ENCODE measurements at places on chromosomes 12 and 14.

DNA sequence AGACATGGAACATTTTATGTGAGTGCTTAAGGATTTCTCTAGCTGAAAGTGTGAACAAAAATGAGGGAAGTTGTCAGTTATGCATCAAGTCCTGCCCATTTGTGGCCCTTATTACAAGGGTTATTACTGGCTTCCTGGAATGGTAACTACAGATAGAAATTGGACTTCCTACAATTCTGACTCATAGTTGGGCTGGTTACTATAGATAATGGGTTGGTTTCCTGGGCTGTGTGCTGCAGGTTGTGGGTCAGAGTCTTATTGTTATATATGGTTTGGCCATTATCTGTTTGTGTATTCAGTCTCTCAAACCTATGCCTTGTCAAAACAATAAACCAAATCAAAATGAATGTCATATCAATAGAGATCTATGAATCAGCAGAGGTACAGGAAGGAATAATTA, 313.7 kb downstream of the ADAMTS20 start:
- H3K36me3 ChIP-seq, result no peaks in the 10 kb centered on the region
- no peaks in the 10 kb centered on the region for H3K4me1 ChIP-seq
- DNase-seq, result no peak
- H3K27ac ChIP-seq, result no peak overlapping the region

DNA sequence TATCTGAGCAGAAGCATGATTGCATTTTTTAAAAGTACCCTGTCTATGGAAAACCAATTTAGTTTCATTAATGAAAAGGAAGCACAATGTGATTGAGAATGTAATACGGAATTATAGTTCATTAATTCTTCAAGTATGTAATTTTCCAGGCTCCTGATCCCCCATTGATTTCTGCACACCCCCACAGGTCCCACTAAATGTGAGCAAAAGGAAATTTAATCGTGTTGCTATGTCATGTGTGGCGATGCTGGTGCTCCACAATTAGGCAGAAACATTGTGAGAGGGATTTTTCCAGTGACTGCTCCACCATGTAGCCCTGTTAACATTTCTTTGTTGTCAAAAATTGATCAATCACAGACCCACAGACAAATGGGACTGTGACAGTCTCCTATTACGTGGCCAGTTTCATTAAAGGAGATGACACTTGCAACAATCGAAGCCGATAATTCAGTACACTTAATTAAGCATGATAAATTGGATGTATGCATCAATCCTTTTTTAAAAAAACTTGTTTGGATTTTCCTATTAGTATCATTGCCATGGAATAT, 306.0 kb downstream of the NELL2 start:
- H3K36me3 ChIP-seq, result no peaks in the 10 kb centered on the region
- no peak overlapping the region for H3K27ac ChIP-seq
- H3K27me3 ChIP-seq, result no peaks in the 10 kb centered on the region
- H3K4me3 ChIP-seq, result no peak overlapping the region

DNA sequence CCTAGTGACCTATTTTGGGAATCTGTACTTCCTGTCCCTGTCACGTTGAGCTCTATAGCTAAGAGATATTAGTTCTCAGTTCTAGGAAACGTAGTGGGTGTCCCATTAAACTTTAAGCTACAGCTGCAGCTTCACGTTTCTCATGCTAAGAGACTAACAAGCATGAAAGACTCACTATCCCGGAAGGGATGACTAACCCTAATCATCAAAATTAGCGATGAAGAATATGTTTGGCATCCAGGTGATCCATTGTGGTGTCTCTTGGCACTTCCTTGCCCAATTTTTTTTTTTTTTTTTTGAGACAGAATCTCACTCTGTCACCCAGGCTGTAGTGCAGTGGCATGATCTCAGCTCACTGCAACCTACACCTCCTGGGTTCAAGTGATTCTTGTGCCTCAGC, 11.0 kb upstream of the LALBA start:
- H3K4me1 ChIP-seq, result no peaks in the 10 kb centered on the region
- H3K27me3 ChIP-seq, result peaks cover 3% of the 10 kb centered on the region
- H3K27ac ChIP-seq, result no peak overlapping the region
- H3K4me3 ChIP-seq, result no peak overlapping the region
- no peaks in the 10 kb centered on the region for H3K36me3 ChIP-seq
- DNase-seq, result no peak

- no peak overlapping the region for H3K27ac ChIP-seq
- H3K36me3 ChIP-seq, result no peaks in the 10 kb centered on the region
- H3K27me3 ChIP-seq, result no peaks in the 10 kb centered on the region
- no peak for DNase-seq
- H3K4me3 ChIP-seq, result no peak overlapping the region
Measured at GRCh38 chr12:25146686-25147085, 48.3 kb downstream of the DNAI7 start.

DNA sequence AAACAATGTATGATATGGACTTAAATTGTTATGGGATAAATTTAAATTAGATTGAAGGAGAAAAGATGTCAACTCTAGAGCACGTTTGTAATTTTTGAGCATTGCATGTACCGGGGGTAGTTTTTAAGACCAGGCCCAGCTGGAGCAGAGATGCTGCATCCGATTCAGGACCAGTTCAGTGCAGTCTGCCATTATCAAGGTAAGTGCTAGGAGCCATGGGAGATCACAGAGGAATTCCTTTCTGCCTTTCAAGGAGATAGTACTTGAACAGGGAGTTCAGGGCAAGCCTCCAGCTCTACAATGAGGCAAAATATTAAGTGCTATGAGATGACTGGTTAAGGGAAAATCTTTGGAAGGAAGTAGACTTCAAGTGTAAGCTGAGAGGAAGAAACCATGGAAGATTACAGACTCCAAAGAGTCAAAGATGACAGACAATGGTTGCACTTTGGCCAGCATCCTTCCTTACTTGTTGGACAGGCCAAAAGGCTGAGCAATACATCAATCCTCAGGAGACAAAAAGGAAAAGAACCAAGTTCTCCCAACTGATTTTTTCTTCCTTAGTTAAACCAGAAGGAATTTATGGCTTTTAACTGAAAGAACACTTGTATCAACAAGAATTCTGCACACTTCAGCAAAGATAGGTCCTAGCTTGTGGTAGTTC, 113.2 kb upstream of the HIF1A start:
- DNase-seq, result no peak
- H3K27ac ChIP-seq, result no peak overlapping the region
- peaks cover 3% of the 10 kb centered on the region for H3K4me1 ChIP-seq
- H3K4me3 ChIP-seq, result no peak overlapping the region
- no peaks in the 10 kb centered on the region for H3K36me3 ChIP-seq
